ENCODE measurements at places on chromosomes 6 and 20.

GRCh38 chr6:139863964-139864363 is 489.5 kb upstream of the CITED2 start:
- DNase-seq, result no peak

DNA sequence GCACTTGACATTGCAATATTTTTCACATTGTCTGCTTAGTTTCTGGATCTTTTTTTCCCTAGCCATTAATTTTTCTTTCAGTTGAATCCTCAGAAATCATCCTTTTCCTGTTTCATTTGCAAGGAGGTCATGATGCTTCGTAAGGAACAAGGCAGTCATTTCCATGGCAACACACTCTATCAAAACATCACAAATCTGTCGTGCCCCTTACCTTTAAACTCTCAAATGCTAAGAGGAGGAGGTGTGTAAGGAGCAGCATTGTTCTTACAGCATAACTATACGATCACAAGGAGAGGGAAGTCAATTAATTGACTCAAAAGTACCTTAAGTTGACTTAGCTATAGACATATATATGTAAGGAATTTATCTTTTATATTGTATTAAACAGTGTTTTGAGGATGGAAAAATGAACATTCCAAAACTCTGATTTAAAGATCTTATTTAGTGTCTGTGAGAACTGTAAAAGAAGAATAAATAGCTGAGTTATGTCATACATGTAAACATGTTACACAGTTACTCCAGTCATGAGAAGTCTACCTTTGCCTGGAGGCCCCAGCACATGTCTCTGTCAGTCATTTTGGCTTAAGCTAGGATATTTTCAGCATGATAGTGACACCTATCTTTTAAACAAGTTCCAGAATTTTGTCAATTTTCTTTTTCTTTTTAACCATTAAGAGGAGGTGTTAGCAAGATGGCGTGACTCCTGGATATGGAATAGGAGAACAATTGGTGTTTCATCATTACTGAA is 41.6 kb downstream of the CDKAL1 start:
- DNase-seq, result no peak

GRCh38 chr6:51855310-51856082 is 231.9 kb downstream of the PKHD1 start:
- peak; percentile 19 for DNase-seq

DNA sequence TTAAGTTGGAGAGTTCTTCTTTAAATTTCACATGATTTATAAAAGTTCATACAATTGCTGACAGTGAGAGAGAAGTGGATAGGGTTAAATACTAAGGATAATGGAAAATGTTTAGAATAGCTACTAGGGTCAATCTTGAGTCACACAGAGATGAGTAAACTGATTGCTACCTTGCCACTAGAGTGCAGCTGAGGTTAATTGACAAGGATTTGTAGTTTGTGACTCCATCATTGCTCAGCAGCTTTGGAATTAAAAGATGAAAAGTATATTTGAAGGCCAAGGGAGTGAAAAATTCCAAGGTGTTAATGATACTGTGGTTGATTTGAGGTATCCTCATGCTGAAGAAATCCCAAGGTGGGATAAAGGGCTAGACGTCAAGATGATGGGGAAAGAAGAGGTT is 524.0 kb downstream of the UTRN start:
- no peak for DNase-seq

- DNase-seq, result no peak
These were observed 15.9 kb upstream of the ZNF133 start for GRCh38 chr20:18272451-18272850.

Data from CD4-positive, alpha-beta T cell treated with Interleukin-6 at 100 ng/mL for 8 hours (primary cell).